Osteocyte (in vitro differentiated cells): ENCODE measurements at places on chromosomes 2 and 18.
A peak's percentile ranks its signal among the peaks of the same experiment; 100 is the strongest.

DNA sequence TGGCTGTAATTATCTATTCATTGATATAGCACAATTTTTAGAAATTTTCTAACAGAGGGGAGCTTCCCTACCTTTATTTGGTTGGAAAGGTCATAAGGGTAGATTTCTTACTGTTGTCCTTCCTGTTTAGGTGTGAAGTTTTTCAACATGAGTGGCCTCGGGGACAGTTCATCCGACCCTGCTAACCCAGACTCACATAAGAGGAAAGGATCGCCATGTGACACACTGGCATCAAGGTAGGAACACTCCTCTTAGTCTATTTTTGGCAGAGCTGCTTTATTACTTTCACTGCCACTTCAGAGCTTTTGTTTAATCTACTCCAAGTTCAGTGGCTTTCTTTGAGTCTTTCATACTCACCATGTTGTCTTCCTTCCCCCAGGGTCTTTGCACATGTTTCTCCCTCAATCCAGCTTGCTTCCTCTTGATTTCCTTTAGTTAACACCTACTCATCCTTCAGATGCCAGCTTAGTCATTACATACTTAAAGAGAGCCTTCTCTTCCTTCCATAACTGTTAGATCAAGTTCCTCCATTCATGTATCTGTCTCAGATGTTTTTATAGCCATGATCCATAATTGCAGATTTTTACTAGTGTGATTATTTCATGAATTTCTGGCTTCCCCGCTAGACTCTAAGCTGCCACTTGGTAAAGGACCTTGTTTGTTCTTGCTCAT lies 134.5 kb downstream of the PTRHD1 start:
- no peak for DNase-seq

- DNase-seq: no peak
Measured at GRCh38 chr2:216877085-216877484, 17.2 kb upstream of the TNP1 start.

DNA sequence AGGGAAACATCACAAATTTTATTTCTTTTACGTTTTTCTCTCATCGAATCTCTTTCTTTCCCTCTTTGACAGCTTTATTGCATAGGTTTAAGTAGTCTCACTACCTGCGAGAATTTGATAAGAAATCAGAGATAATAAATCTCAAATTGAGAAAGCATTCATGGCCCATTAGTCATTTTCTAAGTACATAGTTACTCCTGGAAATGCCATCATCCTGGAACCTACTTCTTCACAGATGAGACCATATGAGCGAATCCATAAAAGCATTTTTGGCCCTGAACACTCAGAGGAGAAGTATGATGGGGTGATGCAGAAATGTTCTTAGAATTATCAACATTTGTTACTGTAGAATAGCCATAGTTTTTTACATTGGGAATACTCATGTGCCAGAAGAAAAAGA lies 138.0 kb upstream of the ARHGAP28 start:
- DNase-seq: no peak

DNA sequence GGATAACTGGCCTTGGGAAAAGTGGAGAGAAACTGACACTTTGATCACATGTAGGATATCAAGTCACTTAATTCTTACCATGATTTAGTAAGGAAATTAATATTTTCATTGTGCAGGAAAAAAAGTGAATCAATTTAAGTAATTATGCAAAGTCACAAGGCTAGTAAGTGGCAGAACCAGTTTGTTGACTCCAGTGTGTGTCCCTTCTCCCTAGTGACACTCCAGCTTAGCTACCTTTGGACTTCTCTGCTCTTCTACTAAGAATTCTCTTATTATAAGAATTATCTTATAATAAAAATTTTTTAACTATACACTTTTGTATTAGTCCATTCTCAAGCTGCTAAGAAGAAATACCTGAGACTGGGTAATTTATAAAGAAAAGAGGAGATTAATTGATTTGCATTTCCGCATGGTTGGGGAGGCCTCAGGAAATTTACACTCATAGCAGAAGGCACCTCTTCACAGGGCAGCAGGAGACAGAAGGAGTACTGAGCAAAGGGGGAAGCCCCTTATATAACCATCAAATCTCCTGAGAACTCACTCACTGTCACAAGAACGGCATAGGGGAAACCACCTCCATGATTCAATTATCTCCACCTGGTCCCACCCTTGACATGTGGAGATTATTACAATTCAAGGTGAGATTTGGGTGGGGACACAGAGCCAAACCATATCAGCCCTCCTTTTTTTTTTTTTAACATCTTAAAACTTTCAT lies 13.6 kb downstream of the COL4A4 start:
- no peak for DNase-seq

GRCh38 chr18:80147037-80147417 lies 38.0 kb downstream of the ADNP2 start:
- DNase-seq: no peak

DNA sequence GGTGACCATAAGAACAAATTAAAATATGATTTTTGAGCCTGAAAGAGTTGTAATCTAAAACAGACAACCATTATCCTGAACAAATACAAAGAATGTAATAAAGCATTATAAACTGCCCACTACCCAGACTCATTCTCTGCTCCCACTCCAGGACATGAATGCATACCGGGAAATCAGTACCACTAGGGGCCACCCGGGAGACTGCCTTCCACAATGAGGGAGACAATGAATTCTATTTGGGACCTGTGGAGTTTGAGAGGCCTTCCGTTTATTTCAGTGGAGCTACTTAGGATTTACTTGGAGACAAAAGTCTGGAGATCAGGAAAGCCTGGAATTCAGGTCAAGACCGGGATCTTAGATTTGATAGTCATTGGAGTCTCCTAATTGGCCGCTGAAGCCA lies 50.0 kb downstream of the NAB1 start:
- no peak for DNase-seq

DNA sequence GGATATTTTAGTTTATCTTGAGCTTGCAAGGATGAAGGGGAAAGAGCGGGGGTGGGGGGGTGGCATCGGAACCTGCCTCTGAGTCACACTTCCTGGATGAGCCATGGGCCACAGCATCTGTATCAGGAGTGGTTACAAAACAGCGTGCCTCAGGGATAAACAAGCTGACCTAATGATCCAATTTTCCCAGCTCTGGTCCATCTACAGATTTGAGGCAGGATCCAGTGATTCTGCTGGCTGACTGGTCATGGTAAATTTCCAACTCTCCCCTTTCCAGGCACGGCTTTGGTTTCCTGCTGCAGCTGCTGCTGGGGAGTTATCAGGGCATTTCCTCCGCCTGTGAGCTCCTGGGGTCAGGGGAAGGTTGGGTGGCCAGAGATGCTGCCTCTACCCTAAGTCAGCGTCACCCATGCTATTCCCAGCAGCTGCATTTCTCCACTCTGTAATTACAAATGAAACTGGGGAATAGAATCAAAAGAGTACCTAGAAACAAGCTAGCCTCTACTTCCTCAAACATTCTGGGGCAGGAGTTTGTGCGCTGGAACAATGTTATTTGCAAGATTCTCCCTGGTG lies 4.7 kb upstream of the HPCAL1 start:
- no peak for DNase-seq

- peak; percentile 1 for DNase-seq
Measured at GRCh38 chr2:60331115-60331809, 222.2 kb downstream of the BCL11A start.

DNA sequence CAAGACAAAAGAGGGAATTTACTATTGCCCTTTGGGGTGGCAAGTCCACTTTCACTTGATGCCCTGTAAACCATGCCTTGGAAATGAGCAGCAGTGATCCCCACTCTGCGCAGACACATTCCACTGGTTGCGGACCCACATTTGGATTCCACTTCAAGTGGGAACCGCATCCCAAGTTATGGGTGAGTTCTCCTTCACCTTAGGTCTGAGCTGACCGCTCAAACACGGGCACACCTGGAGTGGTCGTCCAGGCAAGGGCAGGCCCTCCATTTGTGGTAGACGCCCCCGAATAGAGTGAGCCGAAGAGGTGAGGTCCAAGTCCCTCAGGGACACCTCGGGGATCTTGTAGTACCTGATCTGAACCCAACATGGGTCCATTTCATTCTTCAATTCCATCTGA lies 9.8 kb upstream of the AGXT start:
- DNase-seq: no peak

DNA sequence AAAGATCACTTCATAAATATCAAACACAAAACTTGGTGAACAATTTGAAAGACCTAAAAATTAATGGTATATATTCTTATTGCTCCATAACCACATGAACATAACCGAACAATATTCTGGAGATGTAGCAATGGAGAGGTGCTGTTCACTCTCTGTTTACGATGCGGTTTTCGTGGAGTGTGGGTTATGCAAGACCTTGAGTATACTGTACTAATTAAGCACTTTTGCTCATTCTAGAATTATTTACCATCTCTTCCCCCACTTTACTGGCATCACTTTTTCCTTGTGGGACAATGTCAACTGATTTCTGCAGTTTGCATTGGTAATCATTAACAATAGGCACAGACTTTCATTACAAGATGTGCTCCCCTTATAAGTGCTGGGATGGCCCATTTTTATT lies 97.6 kb downstream of the RAPH1 start:
- DNase-seq: no peak

DNA sequence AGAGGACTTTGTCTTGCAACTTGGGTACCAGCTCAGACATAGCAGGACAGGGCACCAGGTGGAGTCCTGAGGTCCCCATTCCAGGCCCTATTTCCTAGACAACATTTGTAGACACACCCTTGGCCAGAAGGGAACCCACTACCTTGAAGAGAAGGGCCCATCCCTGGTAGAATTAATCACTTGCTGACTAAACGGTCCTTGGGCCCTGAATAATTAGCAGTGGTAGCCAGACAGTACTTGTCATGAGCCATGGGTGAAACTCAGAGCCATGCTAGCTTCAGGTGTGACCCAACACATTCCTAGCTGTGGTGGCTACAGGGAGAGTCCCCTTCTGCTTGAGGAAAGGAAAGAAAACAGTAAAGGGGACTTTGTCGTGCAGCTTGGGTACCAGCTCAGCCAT lies 28.5 kb upstream of the ACTR2 start:
- DNase-seq: no peak

- DNase-seq: no peak
Measured at GRCh38 chr2:46048693-46049092, 248.5 kb upstream of the EPAS1 start.

DNA sequence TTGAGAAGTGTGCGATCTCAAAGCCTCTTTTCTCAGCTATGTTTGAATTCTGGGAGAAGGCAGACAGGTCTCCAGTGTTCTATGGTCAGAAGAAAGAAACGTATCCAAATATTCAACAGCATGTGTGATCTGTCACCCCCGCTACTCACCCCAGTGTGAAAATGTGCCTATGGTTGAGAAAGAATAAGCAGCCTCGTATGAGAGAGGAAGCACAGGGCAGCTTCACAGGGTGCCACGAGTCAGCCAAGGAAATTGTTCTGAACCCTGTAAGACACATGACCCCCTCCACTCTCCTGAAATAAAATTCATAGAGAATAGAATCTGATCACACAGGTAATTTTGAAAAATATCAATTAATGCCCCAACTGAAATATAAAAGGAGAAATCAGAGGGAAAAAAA lies 8.0 kb upstream of the SF3B1 start:
- DNase-seq: no peak

- no peak for DNase-seq
Measured at GRCh38 chr2:219079417-219079816, 18.7 kb upstream of the IHH start.

GRCh38 chr2:110116033-110116710 lies 550 bp upstream of the MALL start:
- no peak for DNase-seq

DNA sequence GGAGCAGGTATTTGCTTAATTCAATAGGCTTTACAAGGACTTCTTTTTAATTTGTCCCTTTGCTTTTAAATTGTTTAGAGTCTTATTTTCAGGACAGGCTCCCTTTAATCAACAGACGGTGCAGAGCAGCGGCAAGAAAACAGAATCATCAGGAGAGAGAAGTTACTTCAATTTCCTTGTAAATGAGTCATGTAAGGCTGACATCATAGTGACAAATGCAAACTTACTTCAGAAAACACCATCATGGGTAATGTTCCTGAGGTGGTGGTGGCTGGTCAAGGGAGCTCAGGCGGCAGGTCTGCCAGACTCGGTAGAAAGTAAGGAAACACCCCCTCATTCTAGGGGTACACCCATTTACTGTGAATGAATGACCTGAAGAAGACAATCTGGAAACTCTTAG lies 395.1 kb downstream of the FBXO15 start:
- DNase-seq: no peak

DNA sequence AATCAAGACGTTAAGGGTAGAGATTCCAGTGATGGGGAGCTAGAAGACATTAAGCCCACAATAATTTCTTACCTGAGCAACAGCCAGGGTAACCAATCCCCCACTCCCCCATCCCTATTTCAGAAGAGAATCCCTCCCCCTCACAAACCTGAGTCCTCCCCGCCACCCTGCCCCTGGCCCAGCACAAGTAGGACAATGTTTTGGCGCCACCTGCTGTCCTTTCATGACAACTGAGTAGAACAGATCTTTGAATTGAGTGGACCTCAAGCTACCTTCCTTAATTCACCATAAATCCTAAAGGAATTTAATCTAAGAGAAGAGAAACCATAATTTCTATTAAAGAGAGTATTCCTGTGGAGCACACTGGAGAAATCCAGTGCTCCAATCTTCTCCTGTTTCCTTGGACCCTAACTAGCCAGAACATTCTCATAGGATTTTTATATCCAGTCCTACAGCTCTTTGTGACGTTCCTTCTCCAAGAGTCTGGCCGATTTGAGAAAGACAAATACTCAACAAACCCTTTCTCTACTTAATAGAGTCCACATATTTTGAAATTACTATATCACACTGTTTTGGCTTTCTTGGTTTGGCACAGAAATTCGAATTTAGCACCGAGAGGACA lies 41.1 kb downstream of the NHEJ1 start:
- no peak for DNase-seq

- no peak for DNase-seq
Measured at GRCh38 chr18:58416704-58417683, 211.9 kb downstream of the ALPK2 start.

GRCh38 chr2:12547566-12548170 lies 169.1 kb upstream of the TRIB2 start:
- no peak for DNase-seq

DNA sequence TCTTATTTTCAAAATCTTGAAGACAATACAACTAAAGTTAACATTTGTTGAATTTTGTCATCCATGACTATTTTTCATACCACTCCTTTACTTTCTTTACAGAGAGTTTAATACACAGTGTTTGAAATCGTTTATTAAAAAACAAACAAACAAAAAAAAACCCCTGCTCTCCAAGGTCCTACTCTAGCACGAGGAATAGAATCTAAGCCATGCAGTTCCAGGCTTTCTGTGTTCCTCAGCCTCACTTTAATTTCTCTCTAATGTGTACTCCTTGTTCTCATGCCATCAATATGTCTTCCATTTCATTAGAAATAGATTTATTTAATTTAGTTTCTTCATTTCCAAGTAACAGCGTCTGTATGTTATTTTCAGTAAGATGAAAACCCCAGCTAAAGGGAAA lies 381.2 kb upstream of the MC4R start:
- DNase-seq: no peak
